ENCODE measurements at places on chromosomes 3 and 15.
A peak's percentile ranks its signal among the peaks of the same experiment; 100 is the strongest.

GRCh38 chr3:135752851-135753250 lies 212.7 kb upstream of the PPP2R3A start:
- DNase-seq = no peak

DNA sequence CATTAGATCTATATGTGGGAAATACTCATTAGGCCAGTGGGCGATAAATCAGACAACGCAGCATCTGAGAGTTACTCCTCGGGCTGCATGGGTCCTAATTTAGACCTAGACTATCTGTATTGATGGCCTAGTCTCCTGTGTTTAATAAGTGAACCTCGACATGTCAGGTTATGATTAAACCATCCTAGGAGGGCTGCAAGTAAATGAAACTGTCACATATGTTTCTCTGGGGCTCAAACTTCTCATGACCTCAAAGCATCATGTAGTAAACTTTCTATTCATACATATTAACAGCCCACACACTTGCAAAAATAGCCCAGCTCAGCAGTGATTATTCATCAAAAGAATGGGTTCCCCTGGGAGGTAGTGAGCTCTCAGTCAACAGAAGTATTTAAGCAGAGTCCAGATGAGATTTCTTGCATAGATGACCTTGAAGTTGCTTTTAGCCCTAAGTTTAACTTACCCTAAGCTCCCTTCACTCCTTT lies 51.6 kb downstream of the RAB11A start:
- peak; percentile 90 for DNase-seq

DNA sequence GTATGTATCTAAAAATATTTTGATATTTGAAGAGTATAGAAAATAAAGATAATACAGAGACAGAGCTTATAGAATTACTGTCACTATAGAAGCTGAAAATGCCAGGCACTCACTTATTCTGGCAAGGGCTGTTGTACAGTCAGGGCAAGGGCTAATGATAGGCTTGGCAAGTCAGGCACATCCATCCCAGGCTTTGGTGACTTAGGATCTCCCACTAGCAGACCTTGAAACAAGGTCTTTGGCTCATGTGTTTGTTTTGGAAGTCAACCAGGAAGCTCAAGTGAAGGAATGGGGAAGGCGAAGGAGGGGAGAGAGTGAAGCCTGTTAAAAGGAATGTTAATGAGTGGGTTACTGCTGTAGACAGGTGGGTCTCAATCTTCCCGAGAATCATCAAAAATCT lies 199.1 kb upstream of the SUCLG2 start:
- no peak for DNase-seq

DNA sequence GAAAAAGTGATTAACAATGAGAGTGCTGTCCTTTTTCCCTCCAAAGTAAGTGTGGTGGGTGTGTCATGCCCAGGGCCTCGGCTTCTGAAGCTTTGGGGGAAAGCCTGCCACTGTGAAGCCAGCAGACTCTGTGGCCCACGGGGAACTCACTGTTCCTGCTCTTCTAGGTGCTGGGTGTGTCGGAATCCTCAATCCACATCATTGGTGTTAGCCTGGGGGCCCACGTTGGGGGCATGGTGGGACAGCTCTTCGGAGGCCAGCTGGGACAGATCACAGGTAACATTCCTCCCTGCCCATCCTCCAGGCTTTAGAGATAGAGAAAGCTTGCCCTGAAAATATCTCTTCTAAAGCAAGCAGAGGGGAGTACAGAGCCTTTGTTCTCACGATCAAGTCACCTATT lies 11.6 kb downstream of the PLA1A start:
- peak; percentile 46 for DNase-seq

DNA sequence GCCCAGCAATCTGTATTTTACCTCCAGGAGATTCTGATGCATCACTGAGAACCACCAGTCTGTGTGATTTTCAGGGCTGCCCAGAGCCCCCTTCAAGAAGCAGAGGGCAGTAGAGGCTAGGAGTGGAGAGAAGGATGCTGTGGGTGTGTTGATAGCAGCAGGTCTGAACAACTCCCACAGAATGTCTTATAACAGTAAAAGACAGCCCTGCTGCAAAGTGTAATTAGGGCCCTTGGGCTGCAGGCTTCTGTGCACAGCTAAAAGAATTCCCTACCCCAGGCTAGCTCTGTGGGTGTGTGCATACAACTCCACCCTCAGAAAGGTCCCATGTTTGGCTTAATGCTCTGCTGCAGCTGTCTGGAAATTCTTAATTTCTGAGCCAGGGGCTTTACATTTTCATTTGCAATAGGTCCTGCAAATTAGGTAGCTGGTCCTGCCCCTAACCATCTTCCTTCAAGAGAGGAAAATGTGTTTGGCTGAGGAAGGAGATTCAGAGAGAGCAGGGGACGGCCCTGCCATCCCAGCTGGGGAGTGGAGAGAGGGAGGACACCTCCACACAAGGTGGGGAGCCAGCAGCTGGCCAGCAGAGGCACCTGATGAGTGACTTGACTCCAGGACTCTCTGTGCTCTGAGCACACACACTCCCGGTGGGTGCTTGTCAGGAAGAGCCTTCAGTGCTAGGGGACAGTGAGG lies 43.2 kb upstream of the RAB6B start:
- no peak for DNase-seq

GRCh38 chr15:78211189-78211921 lies 23.0 kb downstream of the ACSBG1 start:
- no peak for DNase-seq

DNA sequence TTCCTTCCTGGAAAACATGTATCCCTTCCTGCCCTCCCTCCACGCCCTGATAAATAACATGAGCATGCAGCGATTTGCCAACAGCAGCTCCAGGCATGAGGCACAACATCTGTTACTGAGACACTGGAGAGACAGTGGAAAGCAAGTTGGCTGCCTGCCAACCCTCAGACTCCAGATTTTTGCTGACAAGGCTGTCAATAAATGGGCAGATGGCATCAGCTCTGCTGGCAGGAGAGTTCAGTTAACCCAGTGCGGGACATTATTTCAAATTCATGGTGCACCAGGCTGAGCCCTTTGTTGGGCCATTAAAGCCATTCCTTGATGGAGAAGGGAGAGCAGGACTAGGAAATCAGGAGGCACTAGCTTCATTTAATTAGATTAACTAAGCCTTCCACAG lies 293.3 kb downstream of the MEX3B start:
- no peak for DNase-seq
